ENCODE measurements at places on chromosomes 3 and 15.

DNA sequence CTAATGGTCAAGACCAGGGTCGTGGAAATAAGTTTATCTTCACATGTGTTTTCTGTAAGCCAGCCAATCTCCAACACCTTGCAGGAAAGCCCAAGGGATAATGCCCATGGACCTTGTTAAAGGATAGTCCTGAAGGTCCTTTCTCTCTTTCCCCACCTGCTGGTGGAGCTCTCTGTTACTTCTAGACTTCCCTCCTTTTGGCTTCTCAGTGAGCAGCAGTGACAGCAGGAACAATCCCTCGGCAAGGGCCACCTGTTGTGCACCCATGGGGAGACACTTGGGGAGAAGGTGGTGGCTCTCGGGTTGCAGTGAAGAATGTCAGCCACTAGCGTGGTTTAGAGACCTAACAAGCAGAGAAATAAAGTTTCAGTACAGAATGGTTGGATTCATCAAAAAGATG is 84.0 kb upstream of the OSBPL11 start:
- DNase-seq: no peak

GRCh38 chr3:131216330-131216729 is 165.2 kb upstream of the NUDT16 start:
- DNase-seq: no peak

GRCh38 chr3:58013973-58014649 is 5.9 kb downstream of the FLNB start:
- peak; percentile 91 for DNase-seq

GRCh38 chr3:160084998-160085397 is 96.4 kb downstream of the IL12A start:
- DNase-seq: no peak

DNA sequence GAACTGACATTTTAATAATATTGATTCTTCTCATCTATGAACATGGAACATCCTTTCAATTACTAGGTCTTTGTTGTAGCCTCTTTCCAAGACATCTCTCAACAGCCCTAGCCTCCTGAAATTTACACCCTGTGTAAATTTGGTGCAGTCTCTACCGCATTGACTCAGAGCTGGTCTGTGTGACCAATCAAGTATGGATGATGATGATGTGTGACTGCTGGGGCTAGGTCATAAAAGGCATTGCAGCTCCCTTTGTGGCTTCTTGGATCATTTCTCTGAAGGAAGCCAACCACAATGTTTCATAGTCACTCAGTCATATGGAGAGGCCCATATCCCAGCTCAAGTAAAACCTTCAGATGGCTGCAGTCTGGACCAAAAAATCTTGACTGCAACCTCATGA is 62.1 kb upstream of the FAM3D start:
- no peak for DNase-seq

DNA sequence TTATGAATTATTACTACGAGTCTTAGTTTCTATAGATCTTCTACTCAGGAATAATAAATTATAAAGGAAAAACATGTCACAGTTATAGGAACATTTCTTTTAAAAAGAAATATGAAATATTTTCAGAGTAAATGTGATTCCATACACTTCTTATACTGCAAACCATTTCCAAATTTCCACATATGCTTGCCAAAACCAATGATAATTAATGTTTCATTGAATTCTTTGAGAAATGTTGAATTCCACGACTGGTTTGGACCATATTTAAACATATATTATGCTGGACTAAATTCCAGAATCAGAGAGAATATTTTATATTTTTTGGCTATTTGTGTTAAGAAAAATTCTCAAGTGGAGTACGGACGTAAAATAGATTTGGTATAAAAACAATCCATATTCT is 144.6 kb downstream of the EPHA3 start:
- no peak for DNase-seq
